ENCODE measurements at places on chromosomes 3 and 15.

DNA sequence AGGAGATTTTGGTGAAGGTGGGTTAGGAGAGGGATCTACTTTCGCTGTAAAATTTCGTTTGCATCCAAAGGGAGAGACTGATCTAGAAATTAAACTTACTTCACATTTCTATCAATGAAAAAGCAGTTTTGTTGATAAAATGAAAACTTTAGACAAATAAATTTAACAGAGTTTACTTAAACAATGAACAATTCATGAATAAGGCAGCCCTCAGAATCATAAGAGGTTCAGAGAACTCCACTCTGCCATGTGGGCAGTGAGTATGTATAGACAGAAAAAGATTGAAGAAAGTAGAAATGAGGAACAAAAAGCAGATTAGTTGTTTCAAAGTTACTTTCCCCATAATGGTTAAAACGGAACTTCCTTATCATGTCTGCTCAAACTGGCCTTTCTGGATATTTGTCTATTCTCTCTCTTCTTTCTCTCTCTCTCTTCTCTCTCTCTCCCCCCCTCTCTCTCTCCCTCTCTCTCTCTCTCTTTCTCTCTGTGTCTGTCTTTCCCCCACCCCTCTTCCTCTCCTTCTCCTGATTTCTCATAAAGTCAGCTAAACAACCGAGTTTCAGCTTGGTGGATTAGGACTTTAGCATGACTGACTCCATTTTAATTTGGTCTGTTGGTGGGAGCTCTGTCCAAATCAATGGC, 248.9 kb downstream of the TJP1 start:
- no peak for DNase-seq

- DNase-seq: no peak
Measured at GRCh38 chr15:85649372-85649771, 145.4 kb downstream of the KLHL25 start.

- no peak for DNase-seq
Measured at GRCh38 chr15:40092256-40092978, 16.3 kb downstream of the BMF start.

GRCh38 chr3:133883641-133884040, 12.0 kb downstream of the RAB6B start:
- no peak for DNase-seq

DNA sequence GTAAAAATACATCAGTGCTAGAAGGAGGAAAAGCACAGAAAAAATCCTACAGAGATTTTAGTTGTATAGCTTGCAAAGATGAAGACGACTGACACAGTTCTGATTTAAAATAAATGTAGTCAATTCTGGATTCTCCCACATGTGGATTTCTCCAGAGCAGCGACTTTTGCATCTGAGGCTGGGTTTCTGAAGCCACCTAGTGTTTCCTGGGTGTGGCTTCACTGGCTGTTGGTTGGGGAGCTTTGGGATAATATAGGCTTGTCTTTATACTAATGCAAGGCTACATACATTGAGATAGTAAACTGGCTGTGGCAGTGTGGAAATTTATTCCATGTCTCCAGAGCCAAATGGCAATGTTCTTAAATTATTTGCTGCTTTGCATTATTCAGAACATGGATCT, 158.1 kb upstream of the FEZF2 start:
- no peak for DNase-seq

Data from stimulated activated effector memory CD8-positive, alpha-beta T cell treated with anti-CD3 and anti-CD28 coated beads, Interleukin-12 subunit alpha, Interleukin-12 subunit beta, amount 100 ng/mL, for 72 hours (primary cell).